GM12878 (cell line): ENCODE measurements at places on chromosomes 7 and 10.

DNA sequence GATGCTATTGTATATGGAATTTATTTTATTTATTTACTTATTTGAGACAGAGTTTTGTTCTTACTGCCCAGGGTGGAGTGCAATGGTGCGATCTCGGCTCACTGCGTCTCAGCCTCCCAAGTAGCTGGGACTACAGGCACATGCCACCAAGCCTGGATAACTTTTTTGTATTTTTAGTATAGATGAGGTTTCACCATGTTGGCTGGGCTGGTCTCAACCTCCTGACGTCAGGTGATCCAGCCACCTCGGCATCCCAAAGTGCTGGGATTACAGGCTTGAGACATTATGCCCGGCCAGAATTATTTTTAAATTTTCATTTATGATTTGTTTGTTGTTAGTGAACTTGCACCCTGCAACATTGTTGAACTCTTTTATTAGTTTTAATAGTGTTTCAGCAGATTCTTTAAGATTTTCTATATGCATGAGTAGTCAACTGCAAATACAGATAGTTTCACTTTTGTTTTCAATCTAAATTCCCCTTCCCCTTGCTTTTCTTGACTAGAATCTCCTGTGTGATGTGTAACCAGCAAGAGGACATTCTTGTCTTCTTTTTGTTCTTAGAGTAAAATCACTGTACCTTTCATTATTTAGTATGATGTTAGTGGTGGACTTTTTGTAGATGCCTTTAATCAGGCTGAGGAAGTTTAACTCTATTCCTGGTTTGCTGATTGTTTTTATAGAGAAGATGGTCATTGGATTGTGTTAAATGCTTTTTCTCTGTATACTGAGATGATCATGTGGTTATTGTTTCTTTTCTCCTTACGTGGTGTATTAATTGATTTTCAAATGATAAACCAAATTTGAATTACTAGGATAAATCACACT is 27.8 kb downstream of the ZNF33A start:
- no peaks in the 10 kb centered on the region for H3K27me3 ChIP-seq
- no peaks in the 10 kb centered on the region; the same call in 1 of the 2 replicates for H3K36me3 ChIP-seq

- no peak overlapping the region for H3K4me3 ChIP-seq
- H3K27ac ChIP-seq = no peak overlapping the region
- H3K27me3 ChIP-seq = no peaks in the 10 kb centered on the region
- H3K36me3 ChIP-seq = no peaks in the 10 kb centered on the region
Observed at GRCh38 chr10:16001581-16001980, 141.3 kb upstream of the MINDY3 start.

GRCh38 chr10:122296363-122297120 is 25.4 kb downstream of the BTBD16 start:
- no peaks in the 10 kb centered on the region for H3K36me3 ChIP-seq
- no peak overlapping the region for H3K27ac ChIP-seq
- peaks cover 5% of the 10 kb centered on the region for H3K4me1 ChIP-seq
- peak; percentile 51 for DNase-seq

GRCh38 chr7:139109983-139110411 is 477 bp upstream of the ZC3HAV1 start:
- H3K4me3 ChIP-seq = peak overlapping the region; percentile 99
- peaks cover 6% of the 10 kb centered on the region; the same call in 1 of the 2 replicates for H3K4me1 ChIP-seq
- no peaks in the 10 kb centered on the region for H3K36me3 ChIP-seq
- H3K27me3 ChIP-seq = no peaks in the 10 kb centered on the region
- H3K27ac ChIP-seq = peak overlapping the region; percentile 94

DNA sequence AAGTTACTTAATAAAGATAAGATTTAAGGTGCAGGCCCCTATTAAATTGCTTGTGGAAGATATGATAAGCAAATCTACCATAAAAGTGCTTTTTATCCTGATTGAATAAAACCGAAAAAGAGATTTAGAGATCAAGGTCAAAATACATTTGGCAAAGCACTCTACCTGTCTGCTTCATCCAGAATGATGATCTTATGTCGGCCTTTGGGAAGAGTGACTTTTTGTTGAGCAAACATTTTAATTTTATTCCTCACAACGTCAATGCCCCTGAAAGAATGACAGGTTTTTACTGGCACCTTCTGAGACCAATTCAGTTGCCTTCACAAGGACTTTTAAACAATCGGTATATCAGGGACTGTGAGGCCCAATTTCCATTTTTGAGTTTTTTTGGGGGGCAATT is 7.7 kb downstream of the RFC2 start:
- DNase-seq = no peak
- H3K4me3 ChIP-seq = no peak overlapping the region
- peaks cover 41% of the 10 kb centered on the region for H3K36me3 ChIP-seq
- H3K4me1 ChIP-seq = peaks cover 9% of the 10 kb centered on the region
- no peaks in the 10 kb centered on the region for H3K27me3 ChIP-seq
- no peak overlapping the region for H3K27ac ChIP-seq

DNA sequence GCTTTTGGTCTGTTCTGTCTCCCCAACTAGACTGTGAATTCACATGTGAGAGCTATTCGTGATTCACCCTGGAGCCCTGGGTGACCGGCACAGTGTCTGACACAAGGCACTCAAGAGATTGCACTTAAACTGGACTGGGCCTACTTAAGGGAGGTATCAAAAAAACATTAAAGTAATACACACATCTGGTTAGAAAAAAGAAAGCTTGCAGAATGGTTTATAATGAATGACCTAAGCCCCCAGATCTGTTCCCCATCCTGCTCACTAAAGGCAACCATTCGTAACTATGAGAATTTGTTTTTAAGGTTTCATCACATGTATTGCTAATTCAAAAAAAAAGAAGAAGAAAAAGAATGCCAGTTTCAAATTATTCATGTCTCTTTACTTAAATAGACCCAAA is 74.5 kb downstream of the DGKI start:
- H3K27ac ChIP-seq = no peak overlapping the region
- DNase-seq = no peak
- no peaks in the 10 kb centered on the region for H3K27me3 ChIP-seq
- H3K4me1 ChIP-seq = no peaks in the 10 kb centered on the region
- H3K36me3 ChIP-seq = no peaks in the 10 kb centered on the region

DNA sequence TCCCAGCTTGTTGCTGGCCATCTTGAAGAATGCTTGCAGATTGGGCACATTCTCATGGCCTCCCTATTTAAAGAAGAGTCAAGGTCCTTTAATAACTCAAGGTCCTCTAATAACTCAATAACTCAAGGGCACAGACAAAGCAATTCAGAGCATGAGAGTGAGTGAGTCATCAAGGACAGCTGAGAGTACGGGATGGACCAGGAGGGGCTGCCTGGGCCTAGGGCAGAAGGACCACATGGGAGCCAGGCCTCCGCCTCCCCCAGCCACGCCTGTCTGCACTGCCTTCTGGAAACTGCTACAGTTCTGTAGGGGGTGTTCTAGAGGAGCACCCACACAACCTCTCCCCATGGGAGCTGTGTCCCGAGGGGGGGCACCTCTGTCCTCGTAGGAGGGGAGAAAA is 48.9 kb downstream of the ZNF503 start:
- DNase-seq = no peak
- H3K36me3 ChIP-seq = no peaks in the 10 kb centered on the region
- no peaks in the 10 kb centered on the region for H3K27me3 ChIP-seq
- H3K4me1 ChIP-seq = no peaks in the 10 kb centered on the region
- no peak overlapping the region for H3K4me3 ChIP-seq

DNA sequence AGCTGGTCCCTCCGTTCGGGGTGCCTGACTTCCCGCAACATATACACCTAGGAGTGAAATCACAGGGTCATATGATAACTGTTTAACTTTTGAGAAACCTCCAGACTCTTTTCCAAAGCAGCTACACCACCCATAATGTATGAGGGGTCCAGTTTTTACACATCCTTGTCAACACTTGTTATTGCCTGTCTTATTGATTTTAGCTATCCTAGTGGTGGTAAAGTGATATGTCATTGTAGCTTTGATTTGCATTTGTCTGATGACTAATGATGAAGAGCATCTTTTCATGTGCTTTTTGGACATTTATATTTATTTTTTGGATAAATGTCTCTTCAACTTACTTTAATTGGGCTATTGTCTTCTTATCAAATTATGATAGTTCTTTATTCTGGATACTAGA is 29.0 kb downstream of the SND1 start:
- peaks cover 40% of the 10 kb centered on the region for H3K4me1 ChIP-seq
- no peaks in the 10 kb centered on the region; the same call in 1 of the 2 replicates for H3K36me3 ChIP-seq
- H3K27me3 ChIP-seq = no peaks in the 10 kb centered on the region
- no peak overlapping the region for H3K4me3 ChIP-seq
- H3K27ac ChIP-seq = no peak overlapping the region
- no peak for DNase-seq

GRCh38 chr7:139232377-139232717 is 1.3 kb downstream of the UBN2 start:
- no peaks in the 10 kb centered on the region for H3K4me1 ChIP-seq
- H3K36me3 ChIP-seq = no peaks in the 10 kb centered on the region
- no peaks in the 10 kb centered on the region for H3K27me3 ChIP-seq
- no peak for DNase-seq
- H3K4me3 ChIP-seq = peak overlapping the region; percentile 100

GRCh38 chr7:37508118-37508517 is 59.5 kb upstream of the ELMO1 start:
- no peaks in the 10 kb centered on the region for H3K36me3 ChIP-seq
- H3K4me3 ChIP-seq = no peak overlapping the region
- no peaks in the 10 kb centered on the region for H3K27me3 ChIP-seq

- no peak overlapping the region for H3K4me3 ChIP-seq
- H3K4me1 ChIP-seq = no peaks in the 10 kb centered on the region
- no peak for DNase-seq
- H3K36me3 ChIP-seq = no peaks in the 10 kb centered on the region
- no peaks in the 10 kb centered on the region for H3K27me3 ChIP-seq
- H3K27ac ChIP-seq = no peak overlapping the region
Observed at GRCh38 chr7:157870644-157871290, 534.0 kb downstream of the DNAJB6 start.

- DNase-seq = no peak
- no peak overlapping the region for H3K4me3 ChIP-seq
- no peak overlapping the region for H3K27ac ChIP-seq
- H3K36me3 ChIP-seq = no peaks in the 10 kb centered on the region
Observed at GRCh38 chr7:94223375-94224084, 171.2 kb upstream of the COL1A2 start.

GRCh38 chr10:12165999-12166775 is 29.5 kb downstream of the NUDT5 start:
- H3K4me3 ChIP-seq = no peak overlapping the region
- no peaks in the 10 kb centered on the region for H3K27me3 ChIP-seq
- no peaks in the 10 kb centered on the region for H3K4me1 ChIP-seq
- no peak for DNase-seq
- peaks cover 31% of the 10 kb centered on the region for H3K36me3 ChIP-seq

DNA sequence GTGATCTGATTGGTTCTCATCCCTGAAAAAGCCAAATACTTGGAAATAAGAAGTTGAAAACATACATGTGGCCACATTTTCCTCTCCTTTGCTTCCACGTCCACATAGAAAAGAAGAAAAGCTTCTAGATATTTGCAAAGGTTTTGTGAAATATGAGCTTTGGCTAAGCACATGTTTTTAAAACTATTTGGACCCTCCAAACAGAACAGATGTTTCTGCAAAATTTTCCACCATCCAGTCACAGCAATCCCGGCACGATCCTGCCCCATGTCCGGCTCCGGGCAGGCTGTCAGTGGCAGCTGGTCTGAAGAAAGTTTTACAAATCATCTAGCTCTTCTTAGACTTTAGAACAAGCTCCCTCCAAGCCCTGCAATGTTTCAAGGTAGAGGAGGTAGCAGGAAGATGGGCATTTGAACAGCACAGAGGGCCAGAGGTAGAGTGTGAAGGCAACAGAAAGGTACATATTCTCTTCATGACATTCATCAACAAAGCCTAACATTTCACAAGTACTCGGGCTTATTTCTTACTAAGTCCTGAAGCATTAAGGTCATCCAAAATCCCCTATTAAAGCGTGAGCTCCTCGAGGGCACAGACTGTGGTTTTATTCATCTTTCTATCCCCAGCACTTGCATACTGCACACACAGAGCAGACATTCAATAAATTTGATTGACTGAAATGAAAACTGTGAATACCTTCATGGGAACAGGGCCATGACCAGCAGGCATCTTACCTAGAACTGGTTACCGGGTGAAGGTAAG is 110.1 kb downstream of the JAZF1 start:
- H3K36me3 ChIP-seq = no peaks in the 10 kb centered on the region
- no peak overlapping the region for H3K4me3 ChIP-seq
- H3K27me3 ChIP-seq = no peaks in the 10 kb centered on the region; the same call in none of the 2 replicates
- no peak overlapping the region for H3K27ac ChIP-seq
- no peak for DNase-seq
- H3K4me1 ChIP-seq = no peaks in the 10 kb centered on the region

GRCh38 chr10:11146402-11147171 is 128.9 kb downstream of the CELF2 start:
- H3K36me3 ChIP-seq = no peaks in the 10 kb centered on the region
- no peak overlapping the region for H3K27ac ChIP-seq
- no peak for DNase-seq
- no peak overlapping the region for H3K4me3 ChIP-seq
- no peaks in the 10 kb centered on the region for H3K27me3 ChIP-seq
- H3K4me1 ChIP-seq = peaks cover 17% of the 10 kb centered on the region

DNA sequence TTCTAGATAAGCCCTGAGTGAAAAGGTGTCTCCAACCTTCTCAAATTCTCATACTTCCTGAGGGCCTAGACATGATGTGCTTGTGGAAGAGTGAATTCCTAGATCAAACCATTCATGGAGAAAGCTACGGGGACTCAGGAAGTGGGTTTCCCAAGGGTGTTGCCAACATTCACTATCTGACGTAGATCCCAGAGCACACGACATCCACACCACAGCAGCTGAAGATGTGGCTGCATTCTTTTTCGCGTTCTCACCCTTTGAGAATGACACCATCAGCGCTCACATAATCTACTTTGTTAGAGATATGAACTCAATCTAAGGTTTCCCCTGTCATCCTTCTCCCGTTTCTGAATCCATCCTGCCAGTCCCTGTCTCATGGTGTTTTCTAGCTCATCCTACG is 290.8 kb downstream of the DNAJB6 start:
- DNase-seq = no peak
- H3K27ac ChIP-seq = no peak overlapping the region
- H3K4me1 ChIP-seq = no peaks in the 10 kb centered on the region
- no peaks in the 10 kb centered on the region for H3K27me3 ChIP-seq

DNA sequence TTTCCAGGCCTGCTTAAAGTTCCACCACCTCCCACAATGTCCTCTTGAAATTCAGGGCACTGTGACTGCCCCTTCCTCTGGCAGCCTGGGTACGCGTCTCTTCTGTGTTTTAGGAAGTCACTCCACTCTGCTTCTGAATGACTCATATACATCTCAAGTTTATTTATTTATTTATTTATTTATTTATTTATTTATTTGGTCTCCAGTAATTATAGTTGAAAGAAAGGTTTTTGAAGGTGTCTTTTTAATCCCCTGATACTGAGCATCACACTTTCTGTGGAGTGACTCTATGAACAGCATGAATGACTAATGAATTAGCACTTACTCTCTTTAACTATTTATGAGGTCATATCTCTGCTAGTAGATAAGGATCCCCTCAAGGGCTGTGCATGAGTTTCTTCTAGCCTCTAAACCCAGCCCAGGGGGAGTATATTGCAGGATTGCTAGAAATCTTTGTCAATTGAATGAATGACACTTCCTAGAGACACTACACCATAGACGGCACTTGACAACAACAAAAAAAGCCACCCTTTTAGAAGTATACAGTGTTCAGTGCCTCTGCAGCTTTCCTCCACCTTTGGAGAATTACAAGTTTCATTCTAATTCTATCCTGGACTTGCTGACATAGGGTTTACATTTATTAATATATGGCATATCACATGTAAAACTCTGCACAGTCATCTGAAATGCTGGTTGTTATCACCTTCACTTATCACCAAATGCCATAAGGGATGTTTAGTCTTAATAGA is 2.1 kb downstream of the MACC1 start:
- peaks cover 21% of the 10 kb centered on the region for H3K4me1 ChIP-seq
- H3K27me3 ChIP-seq = no peaks in the 10 kb centered on the region
- no peak for DNase-seq

- no peak for DNase-seq
- H3K4me3 ChIP-seq = no peak overlapping the region
- H3K4me1 ChIP-seq = no peaks in the 10 kb centered on the region
Observed at GRCh38 chr10:63115732-63116383, 17.3 kb upstream of the NRBF2 start.
